ENCODE measurements at places on chromosomes 7 and 10.

DNA sequence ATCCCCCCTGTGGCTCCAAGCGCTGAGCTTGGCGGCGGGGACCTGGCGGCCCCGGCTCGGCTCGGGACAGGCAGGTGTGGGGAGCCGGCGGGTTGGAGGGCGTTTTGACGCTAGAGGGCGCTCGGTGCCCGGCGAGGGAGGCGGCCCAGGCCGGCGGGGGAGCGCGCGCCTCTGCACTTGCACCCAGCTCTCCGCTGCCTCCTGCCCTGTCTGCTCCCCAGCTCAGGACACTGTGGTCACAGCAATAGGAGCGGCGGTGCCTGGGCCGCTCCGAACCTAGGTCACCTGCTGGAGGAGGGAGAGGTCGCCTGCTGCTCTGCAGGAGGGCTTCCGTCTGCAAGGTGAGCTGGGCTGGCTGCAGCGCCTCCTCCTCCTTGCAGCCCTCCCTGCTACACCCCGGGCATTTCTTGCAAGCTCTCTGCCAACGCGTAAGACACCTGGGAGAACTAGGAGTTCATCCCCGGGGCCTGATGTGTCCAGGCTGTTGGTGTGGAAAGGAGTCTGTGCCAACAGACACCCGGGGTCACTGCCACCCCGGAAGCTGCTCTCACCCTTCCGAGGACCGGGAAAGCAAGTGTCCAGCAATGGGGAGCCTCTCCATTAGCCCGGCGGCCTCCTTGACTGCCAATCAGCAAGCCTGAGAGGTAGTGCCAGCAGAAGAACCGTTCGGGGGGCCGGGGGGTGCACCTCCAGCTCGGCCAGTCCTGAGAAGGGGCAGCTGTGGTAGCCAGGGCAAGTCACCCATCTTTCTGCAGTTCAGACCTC lies 620.4 kb downstream of the GALNT17 start:
- peak; percentile 79 for DNase-seq

DNA sequence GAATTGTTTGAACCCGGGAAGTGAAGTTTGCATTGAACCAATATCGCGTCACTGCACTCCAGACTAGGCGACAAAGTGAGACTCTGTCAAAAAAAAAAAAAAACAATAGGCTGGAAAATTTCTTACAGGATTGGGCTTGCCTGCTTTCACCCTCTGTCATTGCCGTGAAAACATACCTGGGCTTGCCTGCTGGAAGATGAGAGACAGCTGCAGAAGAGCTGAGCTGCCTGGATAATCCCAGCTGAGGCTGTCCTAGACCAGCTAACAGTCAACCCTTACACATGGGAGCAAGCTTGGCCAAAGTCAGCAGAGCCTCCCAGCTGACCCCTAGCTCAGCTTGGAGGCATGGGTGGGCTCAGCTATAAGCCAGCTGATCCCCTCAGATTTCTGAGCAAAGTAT lies 306.2 kb downstream of the CCSER2 start:
- no peak for DNase-seq

GRCh38 chr10:30357806-30358205 lies 8.7 kb upstream of the MTPAP start:
- no peak for DNase-seq

- no peak for DNase-seq
These were observed 36.9 kb upstream of the SH2D4B start for GRCh38 chr10:80500572-80501380.

DNA sequence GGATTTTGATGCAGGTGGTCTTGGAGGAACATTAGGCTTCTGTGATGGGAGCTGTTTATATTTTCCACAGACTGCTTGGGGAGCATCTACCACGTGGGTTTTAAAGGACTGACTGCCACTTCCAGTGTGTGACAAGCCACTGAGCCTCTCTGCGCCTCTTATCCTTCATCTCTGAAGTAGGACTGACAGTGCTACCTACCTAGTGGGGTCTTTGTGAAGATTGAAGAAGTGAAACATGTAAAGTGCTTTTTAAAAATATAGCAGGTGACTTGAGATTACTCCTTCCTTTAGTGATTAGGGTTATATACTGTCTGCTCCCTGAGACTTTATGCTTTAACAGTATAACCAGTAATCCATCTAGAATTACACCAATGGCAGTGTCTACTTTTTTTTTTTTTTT lies 29.9 kb downstream of the NKX2-3 start:
- no peak for DNase-seq

DNA sequence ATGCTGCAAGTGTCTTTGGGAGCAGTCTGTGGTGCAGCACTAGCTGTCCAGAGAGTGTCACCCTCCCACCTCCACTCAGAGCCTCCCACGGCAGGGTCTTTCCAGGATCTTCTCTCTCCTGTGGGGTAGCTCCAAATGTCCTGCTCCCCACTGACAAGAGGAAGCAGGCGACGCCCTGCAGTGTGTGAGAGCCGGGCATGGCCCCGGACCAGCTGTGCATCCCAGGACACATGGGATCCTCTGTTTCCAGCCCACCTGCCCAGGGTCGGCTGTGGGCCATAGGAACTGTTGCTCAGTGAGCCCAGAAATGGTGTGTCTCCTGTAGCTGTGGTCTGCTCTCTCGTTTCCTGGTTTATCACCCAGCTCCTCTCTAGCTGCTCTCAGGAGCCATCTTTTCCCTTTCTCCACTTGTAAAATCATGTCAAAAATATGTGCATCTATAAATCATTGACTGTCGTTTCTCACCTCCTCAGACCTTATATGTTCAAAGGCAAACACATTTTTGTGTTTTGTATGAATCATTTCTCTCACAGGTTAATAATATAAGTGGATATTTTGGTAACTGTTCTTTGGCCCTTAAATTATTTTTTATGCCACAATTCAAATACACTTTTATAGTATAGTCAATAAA lies 74.9 kb downstream of the VWC2 start:
- DNase-seq: no peak

DNA sequence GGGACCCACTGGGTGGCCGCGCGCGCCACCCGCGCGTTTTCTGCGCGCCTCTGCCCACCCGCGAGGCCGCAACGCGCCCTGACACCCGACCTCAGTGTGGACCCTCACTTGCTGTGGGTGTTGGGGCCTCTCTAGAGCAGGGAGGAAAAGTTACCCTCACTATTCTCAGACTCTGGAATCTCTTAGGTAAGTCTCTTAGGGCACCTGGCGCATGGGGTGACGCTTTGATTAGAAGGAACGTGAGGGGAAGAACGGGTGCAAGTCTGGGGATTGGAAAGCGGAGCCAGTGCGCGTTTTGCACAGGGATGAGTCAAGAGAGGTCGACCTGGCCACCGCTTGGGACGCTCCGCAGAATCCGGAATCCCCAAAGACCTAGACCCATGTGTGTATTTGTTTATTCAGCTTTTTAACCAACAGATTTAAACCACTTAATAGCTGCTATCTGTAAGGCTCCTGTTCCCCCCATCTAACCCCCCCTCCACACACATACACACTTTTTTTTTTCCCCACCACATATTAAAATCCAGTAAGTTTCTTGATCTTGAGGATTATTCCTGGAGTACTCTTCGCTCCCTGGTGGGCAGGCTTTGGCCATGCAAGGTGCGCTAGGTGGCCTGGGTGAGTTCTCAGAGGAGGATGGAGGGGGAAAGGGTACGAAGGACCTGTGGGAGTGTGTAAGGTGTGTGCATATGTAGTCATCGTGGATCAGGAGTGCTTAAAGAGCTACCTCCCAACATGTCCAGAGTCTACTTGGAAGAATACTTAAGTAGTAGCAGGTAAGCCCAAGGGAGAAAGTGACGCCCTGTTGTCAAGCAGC lies 169.1 kb upstream of the PPP1R3A start:
- DNase-seq: no peak

DNA sequence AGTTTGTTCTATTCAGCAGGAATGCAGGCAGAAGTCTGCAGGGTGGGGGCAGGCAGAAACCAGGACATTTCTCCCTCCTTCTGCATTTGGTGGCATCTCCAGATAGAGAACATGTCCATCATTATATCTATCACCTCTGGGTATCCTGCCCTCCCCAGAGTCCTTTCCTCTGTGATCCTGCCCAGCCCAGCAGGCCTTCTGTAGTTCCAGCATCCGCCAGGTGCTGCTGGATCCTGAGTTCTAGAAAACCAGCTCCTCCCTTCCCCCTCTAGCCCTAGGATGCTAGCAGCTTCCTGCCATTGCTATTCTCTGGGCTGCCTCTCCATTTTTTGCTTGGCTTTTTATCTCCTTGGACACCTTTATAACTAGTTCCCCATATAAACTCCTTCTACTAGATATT lies 180.3 kb downstream of the KCNMA1 start:
- DNase-seq: no peak

GRCh38 chr7:13998866-13999265 lies 9.4 kb upstream of the ETV1 start:
- no peak for DNase-seq

- no peak for DNase-seq
These were observed 104.3 kb downstream of the TCERG1L start for GRCh38 chr10:131207176-131207575.

GRCh38 chr7:37419496-37419895 lies 29.2 kb downstream of the ELMO1 start:
- no peak for DNase-seq

- no peak for DNase-seq
These were observed 55.3 kb downstream of the NEURL1 start for GRCh38 chr10:103548581-103549348.

DNA sequence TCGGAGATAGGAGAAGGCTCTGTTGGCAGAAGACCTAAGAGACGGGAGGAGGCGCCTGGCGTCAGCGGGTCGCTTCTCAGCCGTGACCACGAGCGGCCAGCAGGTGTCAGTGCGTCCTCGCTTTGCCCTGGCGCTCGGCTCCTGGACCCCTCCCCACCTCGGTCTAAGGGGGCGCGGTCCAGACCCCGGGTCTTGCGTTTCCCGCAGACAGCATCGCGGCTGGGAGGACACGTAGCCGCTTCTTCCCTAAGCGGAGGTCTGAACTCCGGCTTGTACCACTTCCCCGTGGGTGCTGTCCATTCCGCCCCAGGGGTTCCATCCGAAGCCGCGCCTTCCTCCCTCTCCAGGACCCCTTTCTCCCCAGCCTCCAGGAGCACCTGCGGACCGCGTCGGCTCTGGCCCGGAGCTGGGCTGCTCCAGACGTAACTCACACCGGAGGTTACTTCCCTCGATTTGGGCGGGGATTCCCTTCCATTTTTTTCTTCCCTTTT lies 593 bp upstream of the ADRA2A start:
- peak; percentile 87 for DNase-seq

- no peak for DNase-seq
These were observed 346.8 kb downstream of the ABCA13 start for GRCh38 chr7:48518092-48518491.

- DNase-seq: no peak
These were observed 68.5 kb downstream of the LRRN3 start for GRCh38 chr7:111159426-111159825.

DNA sequence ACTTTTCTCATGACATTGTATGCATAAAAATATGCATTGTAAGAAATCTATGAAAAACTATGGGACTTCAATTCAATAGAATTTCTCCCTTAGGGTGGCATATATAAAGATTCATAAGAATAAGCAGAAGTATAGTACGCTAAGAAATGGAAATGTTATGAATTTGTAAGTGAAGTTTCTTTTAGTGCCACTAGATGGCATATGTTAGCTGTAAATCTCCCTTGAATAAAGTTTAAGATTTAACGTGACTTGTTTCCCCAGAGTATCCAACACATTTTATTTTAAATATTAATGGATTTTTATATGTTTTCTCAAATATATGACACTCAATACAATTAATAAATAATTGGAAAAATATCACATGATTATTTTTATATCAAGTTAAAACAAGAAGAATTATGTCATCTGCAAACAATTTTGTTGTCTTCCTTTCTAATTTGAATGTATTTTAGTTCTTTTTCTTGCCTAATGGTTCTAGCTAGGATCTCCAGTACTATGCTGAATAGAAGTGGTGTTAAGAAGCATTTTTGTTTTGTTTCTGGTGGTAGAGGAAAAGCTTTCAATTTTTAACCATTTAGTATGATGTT lies 287.2 kb downstream of the HGF start:
- DNase-seq: no peak

DNA sequence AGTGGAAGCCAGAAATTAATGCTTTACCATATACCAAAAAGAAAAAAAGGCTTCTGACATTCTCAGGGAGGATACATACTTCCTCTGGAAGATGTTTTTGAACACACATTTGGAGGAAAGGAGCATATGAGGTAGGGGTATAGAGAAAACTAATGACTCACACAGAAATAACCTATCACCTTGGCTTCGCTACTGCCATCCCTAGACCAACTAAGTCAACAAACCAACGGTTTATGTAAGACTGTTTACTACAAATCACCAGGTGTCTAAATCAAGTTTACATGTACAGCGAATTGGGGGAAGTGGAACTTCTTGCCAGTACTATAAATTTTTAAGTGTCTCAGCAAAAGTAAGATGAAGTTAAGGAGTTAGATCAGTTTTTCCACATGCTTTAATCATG lies 96.9 kb downstream of the NT5C2 start:
- DNase-seq: no peak

- DNase-seq: no peak
These were observed 19.1 kb downstream of the AUTS2 start for GRCh38 chr7:69617364-69617763.

DNA sequence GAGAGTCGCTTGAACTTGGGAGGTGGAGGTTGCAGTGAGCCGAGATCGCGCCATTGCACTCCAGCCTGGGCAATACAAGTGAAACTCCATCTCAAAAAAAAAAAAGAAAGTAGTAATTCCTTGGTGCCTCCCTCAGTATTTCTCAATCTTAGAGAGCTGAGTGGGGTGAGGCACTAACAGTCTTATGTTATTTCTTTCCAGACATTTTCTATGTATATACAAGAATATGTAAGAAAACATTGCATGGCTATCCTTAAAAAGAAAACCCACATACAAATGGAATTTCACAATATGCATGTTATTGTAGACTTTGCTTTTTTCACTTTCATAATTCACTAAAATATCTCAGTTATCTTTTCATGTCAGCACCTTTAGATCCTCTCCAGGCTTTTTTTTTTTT lies 13.6 kb upstream of the SLF2 start:
- DNase-seq: no peak

GRCh38 chr7:157412491-157413180 lies 75.8 kb downstream of the DNAJB6 start:
- DNase-seq: no peak

DNA sequence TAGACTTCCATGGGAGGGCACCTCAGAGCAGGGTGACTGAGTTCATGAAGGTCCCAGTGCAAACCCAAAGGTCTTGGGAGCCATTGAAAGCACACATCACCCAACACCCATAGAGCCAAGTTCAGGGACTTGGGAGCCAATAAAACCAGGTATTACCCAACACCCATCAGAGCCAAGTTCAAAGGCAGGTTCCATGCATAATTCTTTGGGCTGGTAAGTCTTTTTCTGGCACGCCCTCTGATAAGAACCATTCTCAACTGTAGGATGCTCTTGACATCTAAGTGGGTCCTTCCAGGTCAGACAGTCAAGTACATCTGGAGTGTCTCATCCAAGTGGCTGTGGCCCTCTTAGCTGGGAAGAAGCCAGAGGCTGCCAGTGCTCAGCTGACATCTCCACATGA lies 63.2 kb downstream of the EBF3 start:
- DNase-seq: no peak

DNA sequence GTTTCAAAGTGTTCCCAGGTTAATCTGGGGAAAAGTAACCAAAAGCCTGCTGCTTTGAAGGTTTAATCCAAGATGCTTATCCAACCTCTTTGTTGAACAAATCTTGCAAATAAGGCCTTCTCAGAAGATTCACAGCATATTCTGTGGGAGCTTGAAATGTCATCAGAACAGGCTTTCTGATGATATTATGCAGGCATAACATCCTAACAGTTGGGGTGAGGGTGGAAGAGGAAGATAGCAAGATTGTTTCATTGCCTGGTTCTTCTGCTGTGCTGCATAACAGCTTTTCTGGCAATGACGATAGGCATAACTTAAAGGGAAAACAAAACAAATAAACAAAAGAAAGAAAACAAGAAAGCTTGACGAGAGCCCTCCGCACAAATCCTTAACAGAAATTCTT lies 217.4 kb downstream of the PHF14 start:
- no peak for DNase-seq

All from BE2C (cell line).